ENCODE measurements at places on chromosomes 5 and 9.

DNA sequence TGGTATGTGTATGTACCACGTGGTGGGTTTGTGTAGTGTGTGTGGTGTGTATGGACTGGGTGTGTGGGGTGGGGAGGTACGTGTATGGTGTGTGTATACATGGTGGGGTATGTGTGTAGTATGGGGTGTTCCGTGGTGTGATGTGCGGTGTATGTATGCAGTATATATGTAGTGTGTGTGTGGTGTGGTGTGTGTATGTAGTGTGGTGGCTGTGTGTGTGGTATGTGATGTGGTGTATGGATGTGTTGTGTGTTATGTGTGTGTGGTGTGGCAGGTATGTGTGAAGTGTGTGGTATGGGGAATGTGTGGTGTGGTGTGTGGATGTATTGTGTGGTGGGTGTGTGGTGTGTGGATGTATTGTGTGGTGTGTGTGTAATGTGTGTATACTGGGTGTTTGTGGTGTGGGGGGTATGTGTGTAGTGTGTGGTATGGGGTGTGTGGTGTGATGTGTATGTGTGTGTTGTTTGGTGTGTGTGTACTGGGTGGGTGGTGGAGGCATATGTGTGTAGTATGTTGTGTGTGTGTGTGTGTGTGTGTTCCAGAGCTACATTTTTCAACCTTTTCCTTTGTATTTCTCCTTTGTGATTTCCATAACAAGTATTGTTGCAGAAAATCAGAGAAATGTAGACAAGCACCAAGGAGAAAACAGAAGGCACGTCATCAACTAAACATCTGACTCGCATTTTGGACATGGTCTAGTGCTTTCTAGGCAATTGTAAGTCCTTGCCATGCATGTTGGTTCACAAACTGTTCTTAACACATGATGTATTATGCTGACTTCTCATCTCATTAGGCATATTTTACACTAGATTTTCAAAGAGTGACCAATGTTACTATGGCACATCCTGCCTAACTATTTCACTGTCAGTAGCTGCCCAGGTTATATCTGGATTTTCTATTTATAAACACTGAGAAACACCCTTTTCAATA, 13.2 kb downstream of the SEMA4D start:
- DNase-seq: no peak

GRCh38 chr5:28415791-28416443, 1377.5 kb upstream of the CDH9 start:
- no peak for DNase-seq

GRCh38 chr9:101569741-101570501, 24.8 kb downstream of the PPP3R2 start:
- DNase-seq: no peak

DNA sequence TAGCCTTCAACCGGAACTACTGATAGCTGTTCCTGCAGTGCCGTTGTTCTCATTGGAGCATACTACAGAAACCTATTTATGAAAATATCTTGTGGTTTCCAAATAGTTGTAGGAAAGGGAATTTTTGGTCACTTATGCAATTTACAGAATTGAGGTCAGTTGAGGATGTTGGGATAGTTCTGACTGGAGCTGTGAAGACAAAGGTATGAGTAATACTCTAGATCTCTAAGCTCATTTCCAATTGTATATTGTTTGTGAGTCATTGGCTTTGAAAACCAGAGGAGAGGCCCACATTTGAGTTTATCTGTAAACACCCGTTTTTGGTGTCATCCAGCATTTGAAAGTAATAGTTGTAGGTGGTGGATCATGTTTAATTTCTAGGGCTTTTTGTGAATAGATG, 561.3 kb upstream of the WWC1 start:
- DNase-seq: no peak

- DNase-seq: no peak
Measured at GRCh38 chr9:125240649-125240999, 519 bp downstream of the HSPA5 start.
